ENCODE measurements at places on chromosomes 16 and 17. TPM values are rescaled to one million over a fixed set of nuclear protein-coding genes. Genes with fewer than 3 reads are reported as not detected.
A peak's percentile ranks its signal among the peaks of the same experiment; 100 is the strongest.

DNA sequence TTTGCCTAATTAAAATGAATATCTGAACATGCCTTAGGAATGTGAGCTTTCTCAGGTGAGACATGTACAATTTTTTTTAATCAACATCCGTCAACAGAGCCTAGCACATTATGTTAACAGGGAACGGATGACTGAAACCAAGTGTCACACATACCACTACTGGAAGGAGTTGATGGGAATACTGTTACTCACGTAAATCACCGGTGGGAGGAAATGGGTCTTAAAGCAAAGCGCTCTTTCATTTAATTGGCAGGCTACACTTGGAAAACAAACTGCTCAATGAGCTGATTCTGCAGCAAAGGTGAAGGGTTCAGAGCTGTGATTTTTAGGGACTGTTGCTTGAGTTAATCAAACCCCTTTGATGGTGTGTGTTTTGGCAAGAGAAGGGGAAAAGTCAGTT is 4.8 kb downstream of the CPPED1 start:
- no peaks in the 10 kb centered on the region for H3K27me3 ChIP-seq
- no peak overlapping the region for H3K4me3 ChIP-seq
- no peak overlapping the region for H3K27ac ChIP-seq
- peaks cover 8% of the 10 kb centered on the region for H3K4me1 ChIP-seq

- no peak overlapping the region for H3K27ac ChIP-seq
- no peak overlapping the region for H3K4me3 ChIP-seq
- H3K36me3 ChIP-seq = no peaks in the 10 kb centered on the region
- no peaks in the 10 kb centered on the region for H3K27me3 ChIP-seq
- peaks cover 4% of the 10 kb centered on the region for H3K4me1 ChIP-seq
Observed at GRCh38 chr16:49494474-49494873, 120.9 kb downstream of the C16orf78 start.

HOXB6 gene
- polyA plus RNA-seq = not detected

CLEC18C gene
- polyA plus RNA-seq = 0.03 TPM

- H3K27me3 ChIP-seq = no peaks in the 10 kb centered on the region
- no peak for DNase-seq
- no peak overlapping the region for H3K4me3 ChIP-seq
- H3K27ac ChIP-seq = no peak overlapping the region
Observed at GRCh38 chr17:43014649-43015542, 7.3 kb downstream of the VAT1 start.

DNA sequence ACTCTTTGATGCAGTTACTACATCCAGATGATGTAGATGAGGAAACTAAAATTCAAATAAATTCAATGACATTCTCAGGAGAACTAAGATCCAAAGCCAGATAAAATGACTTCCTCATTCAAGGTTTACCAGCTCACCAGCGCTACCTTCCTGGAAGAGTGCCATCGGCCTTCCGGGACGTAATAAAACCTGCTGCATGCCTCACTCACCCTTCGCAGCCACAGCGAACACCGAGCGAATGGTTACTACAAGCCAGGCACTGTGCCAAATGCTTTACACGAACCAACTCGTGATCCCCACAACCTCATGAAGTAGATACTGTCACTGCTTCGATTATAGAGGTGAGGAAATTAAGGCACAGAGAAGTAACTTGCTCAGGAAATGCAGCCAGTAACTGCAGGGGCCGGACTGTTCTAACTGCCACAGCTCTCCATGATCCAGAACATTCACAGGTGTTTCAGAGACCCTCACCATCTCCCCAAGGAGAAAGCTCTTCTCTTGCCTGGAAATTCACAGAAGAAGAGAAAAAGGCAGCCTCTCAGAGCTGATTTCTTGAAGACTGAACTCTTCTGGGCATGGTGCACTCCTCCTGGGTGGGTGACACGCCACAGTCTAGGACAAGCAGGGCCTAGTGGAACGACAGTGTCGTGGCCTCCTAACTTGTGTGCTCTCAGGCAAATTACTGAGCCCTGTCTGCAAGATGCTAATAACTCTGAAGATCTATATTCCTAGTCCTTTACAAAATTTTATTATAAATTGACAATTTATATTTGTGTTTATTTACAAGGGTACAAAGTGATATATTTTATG is 46.8 kb downstream of the HIC1 start:
- H3K4me3 ChIP-seq = no peak overlapping the region
- peaks cover 8% of the 10 kb centered on the region for H3K36me3 ChIP-seq
- no peak overlapping the region for H3K27ac ChIP-seq
- no peaks in the 10 kb centered on the region for H3K27me3 ChIP-seq

DNA sequence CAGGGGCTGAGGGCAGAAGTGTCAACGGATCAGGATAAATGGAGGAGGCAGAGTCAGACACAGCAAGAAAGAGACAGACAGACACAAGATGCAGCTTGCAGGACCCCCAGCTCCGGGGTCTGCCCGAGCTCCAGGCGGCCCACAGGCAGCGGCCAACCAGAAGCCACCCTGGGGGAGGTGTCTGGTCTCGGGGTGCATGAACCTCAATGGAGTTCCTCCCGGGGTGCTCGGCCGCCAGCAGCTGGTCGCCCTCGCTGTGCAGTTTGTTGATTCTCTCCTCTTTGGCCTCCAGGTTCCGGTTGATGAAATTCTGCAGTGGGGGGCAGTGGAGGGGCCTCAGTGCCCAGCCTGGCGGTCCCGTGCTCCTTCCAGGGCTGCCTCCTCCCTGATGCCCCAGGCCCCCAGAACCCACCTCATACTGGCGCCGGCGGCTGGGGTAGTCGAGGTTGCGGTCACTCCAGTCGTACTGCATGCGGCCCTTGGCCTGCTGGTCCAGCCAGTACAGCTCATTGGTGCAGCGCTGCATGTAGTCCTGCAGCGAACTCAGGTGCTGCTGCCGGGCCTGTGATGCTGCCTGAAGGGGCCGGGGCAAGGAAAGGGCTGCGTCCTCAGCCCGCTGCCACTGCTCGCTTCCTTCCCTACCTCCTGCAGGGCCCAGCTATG is 38.0 kb downstream of the PPL start:
- no peak overlapping the region for H3K27ac ChIP-seq
- no peaks in the 10 kb centered on the region for H3K36me3 ChIP-seq
- no peak overlapping the region for H3K4me3 ChIP-seq
- no peaks in the 10 kb centered on the region for H3K27me3 ChIP-seq
- H3K4me1 ChIP-seq = no peaks in the 10 kb centered on the region

DNA sequence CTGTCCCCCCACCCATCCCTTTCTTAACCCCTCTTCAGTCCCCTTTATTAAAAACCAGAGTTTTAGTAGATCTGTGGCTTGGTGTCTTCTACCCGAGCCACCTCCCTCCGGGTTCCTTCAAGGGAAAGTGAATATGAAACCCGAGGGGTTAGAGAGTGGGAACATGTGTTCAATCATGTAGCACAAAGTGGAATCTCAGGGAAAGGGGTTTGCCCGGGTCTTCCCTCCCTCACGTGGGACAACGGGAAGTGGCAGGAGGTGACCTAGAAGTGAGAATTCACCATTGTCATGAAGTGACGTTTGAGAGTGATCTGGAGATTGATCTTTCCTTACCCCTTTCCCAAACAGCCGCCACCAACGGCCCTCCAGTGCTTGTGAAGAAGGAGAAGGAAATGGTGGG is 5.0 kb downstream of the RNF227 start:
- H3K36me3 ChIP-seq = peaks cover 58% of the 10 kb centered on the region
- H3K4me3 ChIP-seq = no peak overlapping the region
- H3K4me1 ChIP-seq = peaks cover 16% of the 10 kb centered on the region
- no peak for DNase-seq
- H3K27ac ChIP-seq = no peak overlapping the region
- H3K27me3 ChIP-seq = no peaks in the 10 kb centered on the region

DNA sequence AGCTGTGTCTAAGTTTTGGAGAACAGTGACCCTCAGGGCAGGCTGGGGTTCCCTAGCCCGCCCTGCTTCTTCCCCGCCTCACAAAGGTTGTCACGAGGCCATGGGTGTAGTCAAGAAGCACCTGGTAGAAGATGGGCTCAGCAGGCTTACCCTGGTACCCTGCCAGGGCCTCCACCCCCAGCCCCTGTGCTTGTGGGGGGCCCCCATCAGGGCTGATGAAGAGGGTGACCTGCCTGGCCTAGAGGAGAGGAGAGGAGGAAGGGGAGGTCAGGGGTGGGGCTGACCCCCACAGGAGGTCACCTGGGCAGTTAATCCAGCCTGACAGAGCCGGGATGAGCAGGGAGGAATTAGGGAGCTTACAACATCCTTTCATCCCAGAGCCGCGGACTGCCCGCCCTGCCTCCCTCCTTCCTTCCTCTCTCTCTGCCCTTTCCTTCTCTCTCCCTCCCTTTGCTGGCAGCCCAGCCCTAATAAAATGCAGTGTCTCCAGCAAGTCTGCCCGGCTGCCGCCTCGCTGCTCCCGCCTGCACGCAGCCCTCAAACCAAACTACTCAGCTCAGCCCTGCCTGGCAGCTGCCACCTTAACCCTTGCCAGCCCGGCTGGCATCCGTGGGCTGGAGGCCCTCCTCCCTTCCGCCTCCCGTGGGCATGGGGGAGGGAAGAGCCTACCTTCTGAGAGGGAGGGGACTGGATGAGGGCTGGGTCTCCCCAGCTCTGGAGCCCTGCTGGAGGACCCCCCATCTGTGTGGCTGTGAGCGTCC is 7.2 kb downstream of the DLX3 start:
- H3K27ac ChIP-seq = no peak overlapping the region
- no peak for DNase-seq
- peaks cover 17% of the 10 kb centered on the region for H3K27me3 ChIP-seq

ICAM2 gene
- polyA plus RNA-seq = 539 TPM

- DNase-seq = peak; percentile 27
- no peak overlapping the region for H3K27ac ChIP-seq
- no peaks in the 10 kb centered on the region for H3K36me3 ChIP-seq
- no peak overlapping the region for H3K4me3 ChIP-seq
- H3K4me1 ChIP-seq = no peaks in the 10 kb centered on the region
- no peaks in the 10 kb centered on the region for H3K27me3 ChIP-seq
Observed at GRCh38 chr16:5615868-5616642, 518.5 kb upstream of the EEF2KMT start.

PDF gene
- 8.7 TPM for polyA plus RNA-seq

DNA sequence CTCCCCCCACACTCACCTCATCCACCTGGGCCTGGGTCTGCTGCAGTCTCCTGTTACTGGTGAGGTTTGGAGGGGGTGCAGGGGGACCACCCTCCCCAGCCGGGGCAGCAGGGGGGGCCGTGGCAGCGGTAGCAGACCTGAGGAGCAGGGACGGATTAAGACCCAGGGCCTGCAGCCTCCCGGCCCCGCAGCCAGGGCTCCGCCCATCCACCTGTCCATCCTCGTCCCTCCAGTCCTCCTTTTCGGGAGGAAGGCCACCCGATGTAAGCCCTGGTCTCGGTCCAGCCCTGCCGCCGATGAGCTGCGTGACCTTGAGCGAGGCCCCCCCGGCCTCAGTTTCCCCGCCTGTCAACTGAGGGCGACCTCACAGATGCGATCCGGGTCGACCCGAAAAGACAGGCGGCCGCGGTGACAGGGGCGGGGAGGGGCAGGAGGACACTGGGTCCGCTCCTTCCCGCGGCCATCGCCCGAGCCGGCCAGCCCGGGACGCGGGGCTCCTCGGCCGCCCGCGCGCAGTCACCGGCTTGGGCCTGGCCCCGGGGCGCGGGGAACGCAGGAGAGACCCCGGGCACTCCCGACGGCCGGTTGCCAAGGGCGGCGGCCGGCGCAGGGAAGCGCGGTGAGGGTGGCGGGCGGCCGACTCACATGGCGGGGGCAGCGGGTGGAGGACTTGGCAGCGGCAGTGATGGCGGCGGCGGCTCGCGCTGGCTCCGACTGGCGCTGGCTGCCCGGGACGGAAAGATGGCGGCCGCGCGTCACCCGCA is at the start of gene VAMP2:
TSS of gene VAMP2 (minus strand) at position 716 of the 764 bp plus-strand sequence. CDS start at position 647, 69 bp downstream.
- H3K4me1 ChIP-seq = peaks cover 68% of the 10 kb centered on the region
- no peaks in the 10 kb centered on the region for H3K27me3 ChIP-seq
- DNase-seq = peak; percentile 89
- H3K36me3 ChIP-seq = peaks cover 22% of the 10 kb centered on the region

GRCh38 chr17:1546292-1546922 is 16.2 kb downstream of the PITPNA start:
- no peaks in the 10 kb centered on the region for H3K4me1 ChIP-seq
- no peak for DNase-seq
- H3K4me3 ChIP-seq = no peak overlapping the region

- DNase-seq = no peak
- H3K27me3 ChIP-seq = no peaks in the 10 kb centered on the region
- peaks cover 5% of the 10 kb centered on the region for H3K36me3 ChIP-seq
- peak overlapping the region; percentile 97 for H3K4me3 ChIP-seq
- peak overlapping the region; percentile 95 for H3K27ac ChIP-seq
Observed at GRCh38 chr17:39461926-39462569, 762 bp downstream of the CDK12 start.

DNA sequence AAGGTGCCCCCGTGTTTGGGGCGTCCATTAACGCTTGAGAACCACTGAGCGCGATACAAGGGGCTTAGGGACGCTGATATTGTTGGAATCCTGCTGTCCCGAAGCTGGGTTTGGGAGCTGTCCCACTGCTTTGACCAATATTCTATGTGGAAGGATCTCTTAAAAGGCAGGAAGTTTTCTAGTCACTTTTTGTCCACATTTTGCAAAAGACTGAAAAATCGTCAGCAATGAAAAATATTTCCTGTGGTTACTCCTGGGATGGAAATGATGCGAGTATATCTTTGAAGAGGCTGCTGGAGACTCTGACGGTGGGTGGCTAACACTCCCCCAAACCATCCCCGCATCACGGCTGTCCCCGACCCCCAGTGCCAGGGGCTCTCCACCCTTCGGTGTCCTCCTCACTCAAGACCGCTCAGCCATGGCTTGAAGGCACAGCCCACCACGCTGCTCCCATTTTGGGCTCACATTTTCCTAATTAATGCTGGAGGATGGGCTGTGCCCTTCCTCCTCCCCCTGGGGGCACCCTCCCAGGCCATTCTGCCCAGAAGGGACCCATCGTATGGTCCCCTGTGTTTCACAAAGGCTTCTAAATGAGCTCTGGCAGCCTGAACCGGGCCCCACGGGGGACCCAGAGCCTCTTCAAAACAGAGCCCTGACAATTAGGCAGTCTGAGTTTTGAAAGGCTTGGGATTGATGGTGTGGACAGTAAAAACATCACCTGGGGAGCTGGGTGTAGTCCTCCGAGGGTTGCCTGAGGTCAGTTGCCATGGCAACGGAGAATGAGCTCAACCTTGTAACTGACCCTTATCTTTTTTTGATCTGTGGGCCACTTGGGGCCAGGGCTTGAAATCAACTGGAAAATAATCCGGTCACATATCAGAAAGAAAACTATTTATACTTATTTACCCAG is 158.6 kb downstream of the C16orf78 start:
- no peak for DNase-seq
- H3K4me3 ChIP-seq = no peak overlapping the region

- no peak overlapping the region for H3K4me3 ChIP-seq
- no peaks in the 10 kb centered on the region for H3K27me3 ChIP-seq
- H3K27ac ChIP-seq = no peak overlapping the region
- peaks cover 81% of the 10 kb centered on the region for H3K36me3 ChIP-seq
- DNase-seq = no peak
Observed at GRCh38 chr17:45092911-45093430, 31.9 kb downstream of the NMT1 start.

MEOX1 gene
- 25.4 TPM for polyA plus RNA-seq

DNA sequence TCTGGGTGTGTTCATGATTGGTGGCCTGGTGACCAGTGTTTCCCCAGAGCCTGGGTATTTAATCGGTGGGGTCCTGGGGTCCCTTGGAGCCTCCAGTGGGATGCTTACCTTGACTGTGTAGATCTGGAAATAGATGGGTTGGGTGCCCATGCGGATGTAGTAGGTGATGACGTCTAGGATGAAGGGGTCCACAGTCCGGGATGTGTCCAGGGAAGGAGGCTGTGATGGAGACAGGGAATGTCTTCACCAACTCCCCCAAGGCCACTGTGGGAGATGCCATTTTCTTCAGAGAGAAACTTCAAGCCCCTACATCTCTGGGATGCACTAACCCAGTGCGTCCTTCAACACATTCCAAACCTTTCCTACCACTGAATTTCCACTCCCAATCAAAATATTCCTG is 24.1 kb upstream of the MFSD6L start:
- no peak overlapping the region for H3K4me3 ChIP-seq
- H3K36me3 ChIP-seq = no peaks in the 10 kb centered on the region
- no peak overlapping the region for H3K27ac ChIP-seq
- H3K27me3 ChIP-seq = no peaks in the 10 kb centered on the region
- DNase-seq = no peak
- no peaks in the 10 kb centered on the region for H3K4me1 ChIP-seq

SLFN13 gene
- 5.1 TPM for polyA plus RNA-seq

All from CD4-positive, CD25-positive, alpha-beta regulatory T cell (primary cell).